HT-29 (cell line): ENCODE measurements at places on chromosomes 7 and 10.

GRCh38 chr10:123643315-123643714 is 22.8 kb upstream of the GPR26 start:
- DNase-seq = no peak

- no peak for DNase-seq
Observed at GRCh38 chr7:151248346-151249033, at the start of gene SMARCD3. Gene SMARCD3, minus strand, starts transcription at chr7:151248694. Its CDS starts 132 bp downstream, at chr7:151248562.

GRCh38 chr7:112481833-112482670 is 1.3 kb downstream of the LSMEM1 start:
- peak; percentile 41 for DNase-seq

- no peak for DNase-seq
Observed at GRCh38 chr10:9613338-9614075, 1404.2 kb upstream of the CELF2 start.

DNA sequence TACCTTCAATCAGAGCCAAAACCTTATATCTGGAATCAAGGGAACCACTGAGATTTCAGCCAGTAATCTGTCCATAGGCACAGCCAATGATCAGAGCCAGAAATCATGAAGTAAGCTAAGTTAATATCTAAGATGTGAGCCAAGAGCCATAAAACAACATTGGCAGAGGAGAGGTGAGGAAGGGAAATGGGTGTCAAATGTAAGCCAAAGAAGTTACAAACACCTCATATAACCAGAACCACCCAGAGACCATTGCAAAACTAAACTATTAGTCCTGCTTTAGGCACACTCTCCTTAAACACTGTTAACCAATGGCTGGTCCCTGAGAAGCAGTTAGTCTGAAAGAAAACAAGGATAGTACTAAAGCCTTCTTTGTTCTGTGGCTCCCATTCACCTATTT is 173.1 kb downstream of the HPSE2 start:
- no peak for DNase-seq

- DNase-seq = no peak
Observed at GRCh38 chr10:73398024-73398423, 15.8 kb downstream of the ANXA7 start.
